Hematopoietic multipotent progenitor cell treated with erythropoietin and hydrocortisone succinate and interleukin-3 and kit ligand, for 8 days (in vitro differentiated cells): ENCODE measurements at places on chromosomes 16 and 17.

DNA sequence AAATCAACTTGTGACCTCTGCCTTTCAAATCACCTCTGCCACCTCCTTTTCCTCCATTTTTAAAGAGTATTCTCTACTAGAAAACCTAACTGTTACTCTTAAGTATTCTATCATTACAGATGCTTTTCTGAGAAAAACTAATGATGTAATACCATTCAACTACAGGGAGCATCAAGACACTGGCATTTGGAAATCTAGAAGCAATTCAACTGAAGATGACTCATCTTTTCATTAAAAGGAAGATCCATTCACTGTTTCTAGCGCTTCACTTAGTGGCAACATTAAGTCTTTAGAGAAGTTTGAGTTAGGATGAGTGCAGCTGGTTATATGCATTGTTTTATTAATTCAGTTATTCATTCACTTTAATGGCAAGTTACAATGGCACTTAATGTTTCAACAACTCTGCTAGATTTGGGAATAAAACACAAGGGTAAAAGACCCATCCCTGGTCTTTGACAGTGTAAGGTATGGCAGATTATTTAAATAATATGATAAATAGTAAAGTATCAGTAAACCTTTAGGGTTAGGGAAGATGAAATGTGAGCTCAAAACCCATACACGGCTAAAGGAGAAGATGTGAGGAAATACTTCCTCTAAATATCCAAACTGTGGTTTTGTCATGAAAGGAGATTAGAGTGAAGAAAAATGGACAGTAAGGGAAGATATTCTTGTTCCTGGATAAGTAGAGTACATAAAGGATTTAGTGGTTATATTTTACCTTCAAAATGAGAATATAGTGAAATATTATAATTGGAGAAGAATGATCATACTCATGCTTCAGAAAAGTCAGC is 61.7 kb downstream of the KCNJ2 start:
- DNase-seq, result no peak

GRCh38 chr16:86065711-86066110 is 166.7 kb downstream of the IRF8 start:
- DNase-seq, result peak; percentile 43

DNA sequence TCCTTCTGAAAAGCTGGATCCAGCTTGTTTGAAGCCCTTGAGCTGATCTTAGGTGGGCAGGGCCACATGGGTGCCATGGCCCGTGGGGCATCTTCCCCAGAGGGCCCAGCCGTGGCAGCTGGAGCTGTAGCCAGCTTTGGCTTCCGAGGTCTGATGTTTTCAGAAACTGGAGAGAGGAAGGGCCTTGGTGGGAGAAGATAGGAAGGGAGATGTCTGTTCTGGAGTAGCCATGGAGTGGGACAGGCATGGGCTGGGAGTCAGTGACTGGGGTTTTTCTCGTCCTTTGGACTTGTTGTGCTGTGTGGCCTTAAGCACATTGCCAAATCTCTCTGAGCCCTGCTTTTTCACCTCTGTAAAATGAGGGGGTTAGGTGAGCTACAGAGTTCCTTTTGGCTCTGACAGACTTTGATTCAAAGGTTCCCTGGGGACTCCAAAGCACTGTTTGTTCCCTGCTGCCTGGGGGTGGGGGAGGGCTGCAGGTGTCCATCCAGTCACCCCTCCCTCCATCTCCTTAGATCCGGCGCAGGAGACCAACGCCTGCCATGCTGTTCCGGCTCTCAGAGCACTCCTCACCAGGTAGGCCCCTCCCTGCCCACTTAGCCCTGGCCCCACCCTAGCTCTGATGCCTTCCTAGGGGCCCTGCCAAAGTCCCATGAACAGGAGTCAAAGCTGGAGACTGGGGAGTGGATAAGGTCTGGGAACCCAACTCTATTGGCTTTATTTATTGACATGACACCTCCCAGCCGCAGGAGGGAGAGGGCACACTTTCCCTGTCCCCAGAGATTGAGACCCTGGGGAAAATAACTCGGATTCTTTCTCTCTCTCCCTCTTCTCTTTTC is 2.1 kb downstream of the PPP1R1B start:
- DNase-seq, result no peak

DNA sequence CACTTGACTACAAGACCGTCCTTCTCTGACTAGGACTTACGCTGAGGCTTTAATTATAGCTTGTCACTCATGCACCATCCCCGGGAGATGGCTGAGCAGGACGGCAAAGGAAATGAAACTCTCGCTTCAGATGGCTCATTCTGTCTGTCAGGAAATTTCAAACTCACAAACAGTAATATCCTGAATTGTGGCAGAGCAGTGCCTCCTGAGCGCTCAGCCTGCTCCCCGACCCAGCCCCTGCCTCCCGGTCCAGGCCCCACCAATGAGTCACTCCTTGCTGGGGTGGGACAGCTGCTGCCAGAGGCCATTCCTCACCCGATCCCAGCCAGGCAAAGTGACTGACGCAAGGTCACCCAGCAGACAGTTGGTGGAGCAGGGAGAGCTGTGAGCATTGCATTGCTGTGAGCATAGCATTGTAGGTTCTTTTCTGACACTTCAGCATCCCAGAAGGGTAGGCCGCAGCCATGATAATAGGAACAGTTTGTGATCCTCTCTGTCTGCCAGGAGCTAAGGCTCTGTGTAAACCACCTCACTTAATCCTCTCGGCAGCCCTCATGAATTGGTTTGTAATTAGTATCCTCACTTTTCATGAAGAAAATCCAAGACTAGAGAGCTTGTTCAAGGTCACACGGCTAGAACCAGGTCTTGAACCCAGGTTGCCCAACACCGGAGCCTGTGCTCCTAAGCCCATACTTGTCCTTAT is 20.9 kb downstream of the CCDC182 start:
- no peak for DNase-seq

DNA sequence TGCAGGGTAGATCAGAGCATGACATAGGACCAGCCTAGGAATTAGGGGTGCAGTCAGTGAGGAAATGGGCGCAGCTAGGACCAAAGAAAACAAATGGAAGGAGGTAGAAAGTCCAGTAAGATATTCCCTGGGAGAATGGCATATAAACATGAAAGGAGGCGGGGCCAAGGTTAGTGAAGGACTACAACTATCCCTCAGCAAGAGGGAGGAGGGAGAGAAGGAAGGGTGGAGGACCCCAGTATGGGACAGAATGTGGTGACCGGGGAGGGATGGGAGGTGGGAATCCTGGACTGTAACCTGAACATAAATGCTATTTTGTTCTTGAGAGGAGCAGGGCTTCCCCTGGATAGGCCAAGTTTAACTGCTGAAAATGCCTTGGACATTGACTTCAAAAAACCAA is 22.8 kb downstream of the ITGB3 start:
- DNase-seq, result no peak

DNA sequence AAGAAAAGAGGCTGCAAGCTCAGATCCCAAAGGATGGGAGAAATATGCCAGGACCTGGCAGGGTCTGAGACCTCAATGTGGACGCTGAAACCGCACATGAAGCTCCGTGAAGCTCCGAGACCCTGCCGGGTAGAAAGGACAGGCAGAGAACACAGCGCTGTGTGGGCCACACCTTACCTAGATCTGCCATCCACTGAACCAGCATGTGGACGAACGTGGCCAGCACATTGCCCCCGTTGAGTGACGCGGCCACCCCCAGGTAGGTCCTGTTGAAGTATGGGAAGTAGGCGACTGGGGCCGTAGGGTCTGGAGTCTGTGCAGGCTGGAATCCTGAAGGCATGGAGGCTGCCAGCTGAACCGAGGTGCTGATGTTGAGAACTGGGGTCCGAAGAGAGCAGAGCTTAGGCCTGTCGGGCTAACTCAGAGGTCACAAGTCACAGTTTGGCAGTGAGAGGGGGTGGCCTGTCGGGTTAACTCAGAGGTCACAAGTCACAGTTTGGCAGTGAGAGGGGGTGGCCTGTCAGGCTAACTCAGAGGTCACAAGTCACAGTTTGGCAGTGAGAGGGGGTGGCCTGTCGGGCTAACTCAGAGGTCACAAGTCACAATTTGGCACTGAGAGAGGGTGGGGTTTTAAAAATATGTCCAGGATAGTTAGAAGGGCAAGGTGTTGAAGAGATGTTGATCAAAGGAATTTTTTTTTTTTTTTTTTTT is 6.1 kb upstream of the TRPV1 start:
- DNase-seq, result no peak

DNA sequence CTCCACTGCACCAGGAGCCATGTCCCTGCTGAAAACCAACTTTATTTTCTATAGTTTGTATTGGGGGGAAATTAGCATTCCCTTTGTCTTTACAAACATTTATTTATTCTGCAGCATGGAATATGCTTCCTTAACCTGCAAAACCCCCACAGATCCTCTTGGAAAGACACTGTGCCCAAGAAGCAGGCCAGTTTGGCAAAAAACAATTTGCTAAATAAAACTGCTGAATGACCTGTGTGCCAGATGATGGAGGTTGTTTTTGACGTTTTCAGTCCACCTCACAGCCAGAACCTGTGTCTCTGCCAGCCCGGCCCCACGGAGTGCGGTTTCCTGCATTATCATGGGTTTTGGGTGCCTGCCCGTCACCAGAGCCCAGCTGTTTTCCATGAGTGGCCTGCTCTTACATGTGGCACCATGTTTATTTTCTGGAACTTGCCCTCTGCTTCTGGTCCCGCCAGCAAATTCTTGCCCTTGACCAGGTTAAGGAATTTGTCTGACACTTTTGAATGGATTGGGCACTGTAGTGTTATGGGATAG is 26.4 kb downstream of the ORC6 start:
- DNase-seq, result no peak

- peak; percentile 75 for DNase-seq
These were observed 72.5 kb upstream of the BCAR1 start for GRCh38 chr16:75323933-75324332.

- DNase-seq, result peak; percentile 87
These were observed 512 bp downstream of the PMM2 start for GRCh38 chr16:8798174-8798527.

- peak; percentile 20 for DNase-seq
These were observed 21.2 kb downstream of the SLC39A11 start for GRCh38 chr17:73071066-73071999.

DNA sequence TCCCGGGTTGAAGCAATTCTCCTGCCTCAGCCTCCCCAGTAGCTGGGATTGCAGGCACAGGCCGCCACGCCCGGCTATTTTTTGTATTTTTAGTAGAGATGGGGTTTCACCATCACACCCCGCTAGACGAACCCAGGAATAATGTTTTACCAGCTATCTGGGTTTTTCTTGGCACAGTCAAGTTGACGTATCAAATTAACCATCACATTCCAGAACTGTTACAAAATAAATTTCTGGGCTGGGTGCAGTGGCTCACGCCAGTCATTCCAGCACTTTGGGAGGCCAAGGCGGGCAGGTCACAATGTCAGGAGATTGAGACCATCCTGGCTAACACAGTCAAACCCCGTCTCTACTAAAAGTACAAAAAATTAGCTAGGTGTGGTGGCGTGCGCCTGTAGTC is 501.2 kb downstream of the SHISA9 start:
- no peak for DNase-seq

GRCh38 chr16:15792563-15792971 is 64.3 kb downstream of the MYH11 start:
- DNase-seq, result peak; percentile 15

DNA sequence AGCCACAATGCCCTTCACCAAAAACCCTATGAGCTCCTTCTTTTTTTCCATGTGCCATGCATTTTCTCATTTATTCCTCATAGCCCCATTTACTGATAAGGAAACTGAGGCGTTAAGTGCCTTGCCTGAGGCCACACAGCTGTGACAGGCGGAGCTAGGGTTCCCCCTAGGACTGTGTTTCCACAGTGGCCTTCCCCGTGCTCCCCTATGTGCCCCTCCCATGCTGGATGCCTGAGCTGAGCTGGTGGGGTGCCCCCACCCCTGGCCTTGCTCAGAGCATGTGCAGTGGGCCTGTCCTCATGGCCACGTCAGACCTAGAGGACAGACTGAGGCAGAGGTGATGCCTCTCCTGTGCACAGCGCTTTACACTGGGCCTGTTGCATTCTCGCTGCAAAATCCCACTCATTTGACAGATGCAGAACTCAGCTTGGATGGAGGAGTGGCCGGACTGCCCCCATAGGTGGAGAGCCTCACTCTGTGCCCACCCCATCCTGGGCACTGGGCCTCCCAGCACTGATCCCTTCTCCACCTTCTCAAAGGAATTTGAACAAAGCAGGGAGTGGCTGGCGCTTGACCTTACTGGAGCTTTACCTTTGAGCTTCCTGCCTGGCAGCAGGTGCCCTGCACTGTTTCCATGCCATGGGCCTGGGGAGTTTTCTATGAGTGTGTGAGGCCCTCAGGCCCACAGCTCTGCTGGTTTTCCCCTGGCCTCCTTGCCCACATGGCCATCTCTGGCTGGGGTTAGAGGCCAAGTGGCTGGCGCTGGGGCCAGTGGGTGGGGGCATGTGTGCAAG is 2.6 kb downstream of the MAP2K3 start:
- DNase-seq, result peak; percentile 58

GRCh38 chr17:2122641-2123302 is 67.9 kb downstream of the HIC1 start:
- peak; percentile 47 for DNase-seq

GRCh38 chr16:87207509-87207908 is 109.7 kb downstream of the C16orf95 start:
- DNase-seq, result no peak

GRCh38 chr17:13558588-13558987 is 43.1 kb downstream of the HS3ST3A1 start:
- no peak for DNase-seq

- DNase-seq, result peak; percentile 65
These were observed 9.1 kb downstream of the CEP20 start for GRCh38 chr16:15879255-15879811.

- DNase-seq, result no peak
These were observed 8.3 kb upstream of the CDH3 start for GRCh38 chr16:68636818-68637217.

GRCh38 chr17:29590411-29591145 is 1.1 kb upstream of the GIT1 start:
- peak; percentile 16 for DNase-seq

- DNase-seq, result no peak
These were observed 159.6 kb upstream of the MPHOSPH6 start for GRCh38 chr16:82329504-82330192.
